A673 (cell line): ENCODE measurements at places on chromosomes 3 and 15.

DNA sequence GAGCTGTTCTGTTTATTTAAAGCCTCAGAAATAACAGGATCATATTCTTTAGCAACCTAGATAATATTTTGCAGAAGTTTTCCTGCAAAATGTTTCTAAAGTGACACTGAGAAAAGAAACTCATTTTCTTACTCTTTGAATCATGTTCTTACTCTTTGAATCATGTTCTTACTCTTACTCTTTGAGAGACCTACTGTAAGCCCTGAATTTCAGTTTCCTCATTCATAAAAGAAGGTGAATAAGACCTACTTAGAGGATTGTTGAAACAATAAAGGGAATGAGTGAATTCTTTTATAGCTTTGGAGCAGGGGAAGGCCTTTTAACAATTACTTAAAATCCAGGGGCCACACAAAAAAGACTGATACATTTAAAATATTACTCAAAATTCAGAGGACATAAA is 221.7 kb upstream of the CMC1 start:
- DNase-seq: no peak
- no peaks in the 10 kb centered on the region for H3K27me3 ChIP-seq
- H3K4me3 ChIP-seq: no peak overlapping the region

DNA sequence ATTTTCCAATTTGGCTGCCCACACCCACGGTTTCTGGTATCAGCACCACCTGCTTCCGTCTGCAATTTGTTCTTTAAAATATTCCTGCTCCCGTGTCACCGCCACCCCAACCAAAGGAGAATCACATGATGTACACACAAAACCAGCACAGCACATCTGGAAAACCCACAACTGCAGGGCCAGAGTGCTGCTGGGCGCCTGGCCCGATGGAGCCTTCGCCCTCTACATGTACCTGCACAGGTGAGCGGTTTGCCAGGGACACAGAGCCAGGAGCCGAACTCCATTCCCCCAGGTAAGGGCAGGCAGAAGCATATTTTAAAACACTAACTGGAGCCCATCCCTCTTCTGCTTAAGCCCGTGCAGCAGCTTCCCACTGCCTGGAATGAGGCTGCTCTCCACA is 75.6 kb downstream of the ADAMTS17 start:
- no peaks in the 10 kb centered on the region for H3K27me3 ChIP-seq
- no peaks in the 10 kb centered on the region for H3K4me1 ChIP-seq
- H3K27ac ChIP-seq: no peak overlapping the region
- DNase-seq: no peak

DNA sequence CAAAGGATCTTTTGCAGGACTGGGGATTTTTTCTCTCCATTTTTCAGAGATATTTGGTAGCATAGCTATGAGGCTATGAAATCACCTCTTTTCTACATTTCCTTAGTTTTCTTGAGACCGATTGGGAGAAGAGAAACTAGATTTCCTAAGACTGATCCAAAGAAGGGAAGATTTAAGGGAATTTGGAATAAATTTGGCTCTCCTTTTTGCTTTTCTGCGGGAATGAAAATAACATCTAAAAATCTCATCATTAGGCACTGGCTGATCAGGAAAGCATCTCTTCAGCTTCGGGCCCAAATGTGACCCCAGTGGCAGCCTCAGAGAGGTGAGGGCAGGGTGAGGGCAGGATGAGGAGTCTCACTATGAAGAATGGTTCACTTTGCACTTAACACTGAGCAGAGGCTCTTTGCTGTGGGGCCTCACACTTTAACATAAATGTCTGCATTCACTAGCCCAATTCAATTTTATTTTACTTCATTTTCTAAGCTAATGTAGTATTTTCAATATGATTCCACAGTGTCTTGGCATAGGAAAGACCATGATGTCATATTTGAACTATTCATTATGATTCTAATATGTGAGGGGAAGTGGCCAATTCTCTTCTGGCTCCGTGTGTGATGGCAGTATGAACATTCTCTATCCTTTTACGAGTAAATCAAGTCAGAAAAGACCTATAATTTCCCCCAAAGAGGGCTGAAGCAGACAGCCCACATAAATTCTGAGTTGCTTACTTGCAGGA is 193.2 kb downstream of the MEX3B start:
- H3K27me3 ChIP-seq: no peaks in the 10 kb centered on the region
- no peaks in the 10 kb centered on the region for H3K4me1 ChIP-seq
- DNase-seq: no peak
- H3K27ac ChIP-seq: no peak overlapping the region
- H3K4me3 ChIP-seq: no peak overlapping the region
- no peaks in the 10 kb centered on the region for H3K36me3 ChIP-seq

DNA sequence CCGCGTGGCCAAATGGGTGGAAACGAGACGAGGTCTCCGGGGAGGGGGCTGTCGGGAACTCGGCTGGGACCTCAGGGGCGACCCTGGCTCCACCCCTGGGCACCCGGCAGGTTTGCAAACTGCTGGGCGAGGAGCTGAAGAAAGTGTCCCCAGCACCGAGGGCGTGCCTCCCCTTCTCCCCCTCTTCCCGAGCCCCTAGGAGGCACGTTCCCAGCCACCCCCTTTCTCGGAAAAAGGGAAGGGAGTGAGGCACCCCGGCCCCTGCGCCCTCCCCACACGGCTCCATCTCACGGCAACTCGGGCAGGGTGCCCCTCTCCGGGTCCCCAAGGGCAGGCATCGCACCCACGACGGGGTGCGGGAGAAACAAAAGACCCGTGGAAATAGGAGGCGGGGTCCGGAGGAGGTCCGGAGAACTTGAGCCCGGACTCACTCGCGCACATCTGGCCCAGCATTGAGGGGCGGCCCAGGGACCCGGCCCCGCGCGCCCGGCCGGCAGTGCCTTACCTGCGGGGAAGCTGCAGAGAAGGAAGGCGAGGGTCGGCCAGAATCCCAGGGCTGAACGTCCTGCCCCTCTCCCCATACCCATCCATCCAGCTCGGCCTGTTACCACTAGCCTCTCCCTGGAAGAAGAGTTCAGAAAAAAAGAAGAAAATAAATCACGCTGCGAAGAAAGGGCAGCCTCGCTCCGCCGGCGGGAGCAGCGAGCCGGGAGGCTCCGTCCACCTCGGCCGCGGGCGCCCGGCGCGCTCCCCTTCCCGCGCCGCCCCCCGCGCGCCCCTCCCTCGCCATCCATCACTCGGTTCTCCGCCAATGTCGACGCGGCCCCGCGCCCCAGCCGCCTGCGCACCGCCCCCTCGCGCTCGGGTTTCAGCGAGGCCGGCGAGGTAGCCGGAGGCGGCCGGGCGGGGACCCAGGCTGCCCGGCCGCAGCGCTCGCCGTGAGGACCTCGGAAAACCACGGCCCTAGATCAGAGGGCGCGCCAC is 16.3 kb downstream of the RGMA start:
- H3K4me1 ChIP-seq: peaks cover 13% of the 10 kb centered on the region
- no peaks in the 10 kb centered on the region for H3K27me3 ChIP-seq
- no peaks in the 10 kb centered on the region for H3K36me3 ChIP-seq
- H3K27ac ChIP-seq: no peak overlapping the region
- peak overlapping the region; percentile 64 for H3K4me3 ChIP-seq

DNA sequence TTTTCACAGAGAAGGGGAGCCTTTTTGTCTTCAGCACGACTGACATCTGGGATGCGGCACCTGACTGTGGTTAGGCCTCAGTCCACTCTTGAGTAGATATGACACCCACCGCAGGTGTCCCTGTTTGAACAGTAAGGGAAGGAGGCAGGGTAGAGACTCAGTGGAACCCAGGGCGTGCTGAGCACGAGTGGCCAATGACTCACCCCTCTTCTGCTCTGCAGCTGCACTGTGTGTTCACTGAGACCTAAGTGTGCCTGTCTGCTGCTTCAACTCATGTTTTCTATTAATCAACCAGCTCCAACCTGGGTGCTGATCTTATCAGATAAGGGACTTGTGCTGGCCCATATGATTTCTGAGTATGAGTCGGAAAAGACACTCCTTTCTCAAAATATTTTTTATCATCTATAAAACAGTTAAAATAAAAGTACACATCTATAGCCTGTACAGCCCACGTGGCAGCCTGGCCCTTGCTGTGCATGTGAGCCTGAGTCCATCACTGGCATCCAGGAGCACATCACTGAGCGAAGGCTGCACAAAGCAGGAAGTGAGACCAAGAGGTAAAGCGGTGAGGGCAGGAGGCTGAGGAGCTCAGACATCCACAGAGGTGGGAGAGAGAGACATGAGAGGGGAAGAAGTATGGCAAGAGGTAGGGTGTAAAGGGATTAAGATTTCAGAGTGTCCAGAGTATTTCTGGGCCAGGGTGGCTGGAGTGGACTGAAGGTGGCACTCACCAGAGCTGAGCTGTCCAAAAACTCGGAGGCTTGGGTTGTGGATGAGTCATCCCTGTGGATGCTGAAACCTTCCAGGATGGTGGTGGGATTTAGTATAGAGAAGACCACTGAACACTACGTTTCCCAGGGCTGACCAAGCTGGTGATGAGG is 49.2 kb downstream of the SLC41A3 start:
- no peak for DNase-seq
- H3K27me3 ChIP-seq: no peaks in the 10 kb centered on the region
- no peaks in the 10 kb centered on the region for H3K36me3 ChIP-seq
- no peak overlapping the region for H3K27ac ChIP-seq
- no peak overlapping the region for H3K4me3 ChIP-seq
- peaks cover under 1% of the 10 kb centered on the region for H3K4me1 ChIP-seq

- H3K27me3 ChIP-seq: no peaks in the 10 kb centered on the region
- H3K27ac ChIP-seq: no peak overlapping the region
- no peaks in the 10 kb centered on the region for H3K4me1 ChIP-seq
- H3K36me3 ChIP-seq: no peaks in the 10 kb centered on the region
- no peak for DNase-seq
- no peak overlapping the region for H3K4me3 ChIP-seq
Observed at GRCh38 chr3:46193436-46193835, 14.7 kb downstream of the CCR1 start.

- H3K4me3 ChIP-seq: no peak overlapping the region
- no peaks in the 10 kb centered on the region for H3K27me3 ChIP-seq
- H3K4me1 ChIP-seq: no peaks in the 10 kb centered on the region
- no peaks in the 10 kb centered on the region for H3K36me3 ChIP-seq
Observed at GRCh38 chr3:64575211-64575844, 112.5 kb downstream of the ADAMTS9 start.

DNA sequence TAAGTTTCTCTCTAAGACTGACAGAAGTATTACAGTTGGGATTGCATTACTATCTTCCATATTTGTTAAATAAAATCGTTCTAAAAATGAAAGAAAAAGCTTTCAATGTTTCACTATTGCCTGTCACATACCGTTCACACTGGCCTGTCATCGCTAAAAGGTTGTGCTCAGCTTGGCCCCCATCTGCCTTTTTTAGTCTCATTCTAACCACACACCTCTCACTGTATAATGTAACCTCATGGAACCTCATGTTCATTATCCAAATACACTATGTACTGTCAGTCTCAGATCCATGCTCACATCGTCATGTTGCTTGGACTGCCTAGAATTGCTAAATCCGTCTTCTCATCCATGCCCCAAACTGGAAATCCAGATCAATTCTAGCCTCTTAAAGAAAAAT is 637.8 kb upstream of the ROBO1 start:
- no peaks in the 10 kb centered on the region for H3K27me3 ChIP-seq
- peaks cover 3% of the 10 kb centered on the region for H3K4me1 ChIP-seq
- DNase-seq: no peak
- no peak overlapping the region for H3K4me3 ChIP-seq
- H3K27ac ChIP-seq: no peak overlapping the region
- no peaks in the 10 kb centered on the region for H3K36me3 ChIP-seq

DNA sequence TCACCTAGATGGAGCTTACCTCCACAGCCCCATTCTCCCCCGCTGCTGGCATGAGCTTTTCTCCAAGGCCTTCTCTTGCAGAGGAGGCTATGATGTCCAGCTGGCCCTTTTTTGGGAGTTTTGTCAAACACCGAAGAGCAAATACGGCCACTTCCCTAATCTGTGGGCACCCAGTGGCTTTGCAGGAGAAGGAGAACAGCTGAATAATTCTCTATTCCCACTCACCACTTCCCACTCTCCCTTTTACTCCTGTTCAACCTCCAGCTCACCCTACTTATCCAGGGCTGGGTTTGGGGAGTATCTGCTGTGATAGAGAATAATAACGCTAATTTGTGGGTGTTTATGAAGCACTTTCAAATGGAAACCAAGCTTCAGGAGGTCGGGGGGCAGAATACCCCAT is 93.0 kb downstream of the AAGAB start:
- no peaks in the 10 kb centered on the region for H3K27me3 ChIP-seq
- H3K36me3 ChIP-seq: peaks cover 3% of the 10 kb centered on the region
- no peak for DNase-seq
- H3K4me1 ChIP-seq: peaks cover 82% of the 10 kb centered on the region
- H3K27ac ChIP-seq: peak overlapping the region; percentile 12

GRCh38 chr3:105764378-105765307 is 104.2 kb downstream of the CBLB start:
- H3K4me1 ChIP-seq: no peaks in the 10 kb centered on the region
- no peak overlapping the region for H3K27ac ChIP-seq
- H3K27me3 ChIP-seq: no peaks in the 10 kb centered on the region
- DNase-seq: no peak
- no peak overlapping the region for H3K4me3 ChIP-seq

- no peak overlapping the region for H3K27ac ChIP-seq
- no peaks in the 10 kb centered on the region for H3K27me3 ChIP-seq
- no peaks in the 10 kb centered on the region for H3K4me1 ChIP-seq
- H3K4me3 ChIP-seq: no peak overlapping the region
- no peaks in the 10 kb centered on the region for H3K36me3 ChIP-seq
Observed at GRCh38 chr3:138907539-138907938, 39.4 kb downstream of the FOXL2 start.

GRCh38 chr15:59280855-59281254 is 74.2 kb downstream of the LDHAL6B start:
- H3K4me1 ChIP-seq: no peaks in the 10 kb centered on the region
- H3K4me3 ChIP-seq: no peak overlapping the region
- no peak for DNase-seq
- H3K36me3 ChIP-seq: no peaks in the 10 kb centered on the region

- no peaks in the 10 kb centered on the region for H3K4me1 ChIP-seq
- no peak overlapping the region for H3K27ac ChIP-seq
- no peaks in the 10 kb centered on the region for H3K27me3 ChIP-seq
- H3K36me3 ChIP-seq: no peaks in the 10 kb centered on the region
- no peak for DNase-seq
Observed at GRCh38 chr3:17360991-17361390, 381.4 kb downstream of the TBC1D5 start.

DNA sequence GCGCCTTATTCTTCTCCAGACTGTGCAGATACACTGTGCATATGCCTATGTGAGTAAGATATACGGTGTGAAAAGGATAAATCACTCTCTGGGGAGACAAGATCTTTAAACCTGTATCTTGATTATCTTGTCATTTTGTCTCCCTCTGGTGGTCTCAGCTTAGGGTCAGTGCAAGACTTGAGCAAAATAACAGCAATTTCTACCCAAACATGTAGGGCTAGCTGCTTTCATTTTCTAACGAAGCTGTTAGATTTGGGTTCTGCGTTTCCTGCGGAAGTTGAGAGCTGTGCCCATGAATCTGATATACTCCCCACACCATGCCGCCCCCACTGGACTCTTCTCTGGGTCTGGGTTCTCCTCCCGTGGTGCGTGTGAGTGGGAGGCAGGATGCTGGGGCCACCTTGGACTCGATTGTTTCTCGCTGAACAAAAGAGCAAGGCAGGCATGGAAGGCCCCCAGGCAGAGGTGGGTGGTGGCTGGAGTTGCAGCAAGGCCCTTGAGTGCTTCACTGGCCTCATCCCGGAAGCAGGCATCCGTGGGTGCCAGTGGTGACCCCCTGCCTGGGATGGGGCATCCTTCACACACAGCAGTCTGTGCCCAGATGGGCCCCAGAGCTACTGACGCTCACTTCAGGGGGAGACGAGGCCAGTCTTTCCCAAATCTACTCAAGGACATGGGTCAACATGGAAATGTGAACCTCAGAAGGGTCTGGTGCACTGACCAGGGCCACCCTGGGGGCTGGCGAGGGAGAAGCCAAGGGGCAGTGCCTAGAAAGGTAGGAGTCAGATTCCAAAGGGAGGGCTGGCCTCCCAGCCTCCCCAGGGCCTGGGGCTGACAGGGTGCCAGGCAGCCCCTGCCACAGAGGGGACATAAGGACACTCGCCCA is 179.6 kb downstream of the NSMCE3 start:
- H3K4me3 ChIP-seq: no peak overlapping the region
- no peaks in the 10 kb centered on the region for H3K27me3 ChIP-seq
- no peaks in the 10 kb centered on the region for H3K4me1 ChIP-seq
- no peak overlapping the region for H3K27ac ChIP-seq
